ENCODE measurements at places on chromosomes 5 and 9. TPM values are rescaled to one million over a fixed set of nuclear protein-coding genes. Genes with fewer than 3 reads are reported as not detected.
A peak's percentile ranks its signal among the peaks of the same experiment; 100 is the strongest.

GRCh38 chr9:136711751-136712689 lies at the start of gene DIPK1B:
DIPK1B (plus strand) TSS chr9:136712572; CDS start chr9:136712666, 94 bp downstream.
- peaks cover 6% of the 10 kb centered on the region for H3K4me1 ChIP-seq
- H3K4me3 ChIP-seq: peak within 1 kb of the TSS; percentile 47
- H3K27ac ChIP-seq: no peak within 1 kb of the TSS
- no peaks in the 10 kb centered on the region for H3K36me3 ChIP-seq

The ANGPTL2 gene
- total RNA-seq: 0.08 TPM

DNA sequence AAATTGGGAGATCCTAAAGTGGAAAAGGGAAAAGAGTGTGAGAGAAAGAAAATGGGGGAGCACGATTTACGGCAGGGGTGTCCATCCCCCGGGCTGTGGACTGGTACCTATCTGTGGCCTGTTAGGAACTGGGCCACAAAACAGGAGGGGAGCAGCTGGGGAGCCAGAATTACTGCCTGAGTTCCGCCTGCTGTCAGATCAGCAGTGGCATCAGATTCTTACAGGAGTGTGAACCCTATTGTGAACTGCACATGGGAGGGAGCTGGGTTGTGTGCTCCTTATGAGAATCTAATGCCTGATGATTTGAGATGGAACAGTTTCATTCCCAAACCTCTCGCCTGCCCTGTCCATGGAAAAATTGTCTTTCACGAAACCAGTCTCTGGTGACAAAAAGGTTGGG lies 108.3 kb upstream of the ADAMTSL1 start:
- H3K27ac ChIP-seq: no peak overlapping the region
- H3K36me3 ChIP-seq: no peaks in the 10 kb centered on the region
- no peaks in the 10 kb centered on the region for H3K4me1 ChIP-seq
- no peaks in the 10 kb centered on the region for H3K27me3 ChIP-seq
- no peak overlapping the region for H3K4me3 ChIP-seq

DNA sequence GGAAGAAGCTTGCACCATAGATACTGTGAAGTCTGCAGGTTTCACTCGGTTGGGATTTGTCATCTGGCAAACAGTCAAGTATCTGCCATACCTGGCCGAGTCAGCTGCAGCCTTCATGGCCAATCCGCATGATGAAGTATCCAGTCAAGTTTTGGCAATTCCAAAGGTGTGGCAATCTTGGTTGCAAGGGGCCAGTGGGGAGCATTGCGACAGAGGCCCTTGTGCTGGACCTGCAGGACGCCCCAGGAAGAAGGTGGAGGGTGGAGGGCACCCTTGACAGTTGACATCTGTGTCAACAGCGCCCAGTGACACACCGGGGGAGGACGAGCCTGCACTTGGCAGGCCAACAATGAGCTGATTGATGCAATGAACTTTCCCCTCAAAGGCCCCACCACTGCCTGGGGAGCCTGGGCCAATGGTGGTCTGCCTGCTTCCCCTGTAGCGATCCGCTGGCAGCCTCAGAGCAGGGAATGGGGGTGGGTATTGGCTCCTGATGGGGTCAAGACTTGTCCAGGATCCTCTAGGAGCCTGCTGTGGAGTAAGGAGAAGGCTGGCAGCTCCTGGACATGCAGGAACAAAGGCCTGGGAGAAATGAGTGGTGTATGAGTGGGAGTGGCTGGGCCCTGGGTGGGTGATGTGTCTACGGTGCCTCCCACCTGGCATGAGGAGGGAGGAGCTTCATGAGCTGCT lies 122.8 kb upstream of the PITX1 start:
- no peaks in the 10 kb centered on the region for H3K27me3 ChIP-seq
- no peaks in the 10 kb centered on the region for H3K36me3 ChIP-seq
- no peak overlapping the region for H3K4me3 ChIP-seq
- no peak for DNase-seq

The ADAMTS13 gene
- 3.4 TPM for total RNA-seq

DNA sequence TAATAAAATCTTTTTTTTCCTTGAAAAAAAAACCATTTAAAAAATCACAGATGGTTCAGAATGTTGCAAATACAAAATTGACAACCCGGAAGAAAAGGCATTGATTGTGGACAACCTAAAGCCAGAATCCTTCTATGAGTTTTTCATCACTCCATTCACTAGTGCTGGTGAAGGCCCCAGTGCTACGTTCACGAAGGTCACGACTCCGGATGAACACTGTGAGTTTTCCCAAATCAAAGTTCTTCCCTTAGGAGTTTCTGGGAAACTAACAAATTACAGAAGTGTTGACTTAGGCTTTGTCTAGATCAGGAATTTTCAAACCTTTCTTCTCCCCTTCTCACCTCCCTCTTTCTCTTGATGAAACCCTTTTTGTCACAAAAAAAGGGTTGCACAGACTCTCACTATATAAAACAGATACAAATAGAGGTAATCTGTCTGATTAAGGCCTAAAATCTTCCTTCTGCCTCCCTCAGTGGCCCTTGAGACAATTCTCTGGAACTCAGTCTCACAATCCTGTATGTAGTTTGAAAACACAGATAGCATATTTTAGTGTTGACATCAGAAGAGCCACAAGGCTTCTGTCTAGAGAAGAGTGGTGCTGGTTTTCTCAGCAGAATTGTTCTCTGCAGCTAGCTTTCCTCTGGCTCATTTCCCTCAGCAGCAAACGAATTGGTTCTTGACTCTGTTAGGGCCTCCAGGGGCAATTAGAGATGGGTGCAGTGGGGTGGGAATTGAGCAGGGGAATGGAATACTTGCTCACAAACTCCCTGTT lies 79.5 kb downstream of the OSMR start:
- H3K27ac ChIP-seq: no peak overlapping the region
- no peak for DNase-seq
- H3K4me1 ChIP-seq: no peaks in the 10 kb centered on the region
- no peaks in the 10 kb centered on the region for H3K27me3 ChIP-seq

DNA sequence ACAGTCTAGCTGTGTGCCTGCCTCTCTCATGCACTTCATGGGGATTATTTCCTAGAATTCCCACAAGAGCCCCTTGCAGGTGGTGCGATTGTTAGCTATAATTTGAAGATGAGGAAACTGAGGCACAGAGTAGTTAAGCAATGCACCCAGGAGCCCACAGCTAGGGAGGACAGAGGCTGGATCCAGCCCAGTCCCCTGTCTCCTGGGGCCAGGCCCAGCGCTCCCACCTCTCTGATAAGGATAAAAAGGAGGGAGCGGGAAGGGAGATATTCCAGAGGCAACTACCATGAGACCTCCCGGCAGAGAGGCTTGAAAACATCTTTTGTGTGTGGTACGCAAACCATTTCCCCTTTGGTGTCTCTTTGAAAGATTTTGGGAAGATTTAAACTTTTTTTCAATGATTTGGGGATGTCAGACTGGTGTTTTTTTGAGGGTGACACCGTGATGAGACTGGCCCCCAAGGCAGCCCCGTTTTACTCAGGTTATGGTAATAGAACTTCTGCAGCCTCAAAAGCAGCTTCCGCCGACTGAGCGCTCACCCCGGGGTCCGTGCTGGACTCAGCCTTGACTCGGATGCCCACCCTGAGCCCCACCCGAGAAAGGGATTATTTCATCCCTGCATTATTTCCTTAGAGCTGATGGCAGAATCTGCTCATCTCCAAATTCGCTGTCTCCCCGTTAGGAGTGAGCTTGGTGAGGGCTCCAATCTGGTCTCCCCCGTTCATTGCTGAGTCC lies 144.7 kb upstream of the IER5L start:
- no peaks in the 10 kb centered on the region for H3K27me3 ChIP-seq
- 0 out of 2 replicates have a peak overlapping the region, but pooled peaks have one; percentile 7 for H3K27ac ChIP-seq
- DNase-seq: no peak
- no peaks in the 10 kb centered on the region for H3K36me3 ChIP-seq
- H3K4me3 ChIP-seq: no peak overlapping the region
